ENCODE measurements at places on chromosomes 11 and 22.
A peak's percentile ranks its signal among the peaks of the same experiment; 100 is the strongest.

GRCh38 chr11:120867531-120867930 is 156.4 kb upstream of the TBCEL start:
- ATAC-seq, result no peak

GRCh38 chr22:33455036-33455435 is 396.9 kb upstream of the SYN3 start:
- no peak for ATAC-seq

DNA sequence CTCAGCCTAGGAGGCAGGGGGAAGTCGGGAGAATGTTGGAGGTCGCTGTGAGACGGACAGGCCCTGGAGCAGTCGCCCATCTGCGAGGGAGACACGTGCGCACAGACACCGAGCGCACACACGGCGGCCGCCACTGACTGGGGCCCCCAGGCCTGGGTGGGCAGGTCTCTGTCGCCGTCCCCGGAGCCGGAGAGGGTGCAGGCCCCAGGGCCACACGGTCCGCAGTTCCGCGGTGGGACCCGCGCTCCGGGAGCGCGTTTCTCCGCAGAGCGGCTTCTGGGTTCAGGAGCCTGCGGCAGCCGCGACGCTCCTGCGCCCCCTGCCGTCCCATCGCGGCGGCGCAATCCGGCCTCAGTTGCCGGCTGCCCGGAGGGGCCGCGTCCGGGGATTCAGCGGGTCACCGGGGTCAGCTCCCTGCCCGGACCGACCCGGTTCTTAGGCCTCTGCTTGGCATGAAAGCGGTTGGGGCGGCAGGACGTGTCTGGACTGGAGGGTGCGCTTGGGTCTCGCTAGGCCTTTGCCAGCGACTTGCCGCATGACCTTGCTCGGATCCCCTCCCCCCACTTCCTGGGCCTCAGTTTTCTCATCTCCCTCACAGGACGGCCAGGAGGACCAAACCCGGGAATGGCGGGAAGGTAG is 31.2 kb downstream of the PDE2A start:
- ATAC-seq, result peak; percentile 76

- ATAC-seq, result no peak
Measured at GRCh38 chr11:45809456-45810395, 4.8 kb downstream of the SLC35C1 start.

DNA sequence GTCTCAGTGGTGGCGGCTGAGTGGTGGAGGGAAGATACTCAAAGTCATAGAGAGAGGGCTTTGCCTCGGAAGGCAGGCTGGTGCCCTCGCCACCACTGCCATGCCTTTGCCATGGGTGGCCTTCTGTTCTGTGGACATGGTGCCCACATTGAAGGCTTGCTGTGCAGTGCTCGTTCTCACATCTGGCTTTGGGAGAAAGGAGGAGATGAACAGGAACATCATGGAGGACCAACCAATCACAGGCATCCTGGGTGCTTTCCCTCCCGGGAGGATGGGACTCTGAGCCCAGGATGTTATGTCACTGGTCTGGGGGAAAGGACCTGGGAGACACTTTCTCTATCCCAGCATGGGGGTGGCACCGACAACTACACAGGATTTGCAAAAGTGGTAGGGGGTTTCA is 82.3 kb upstream of the NARS2 start:
- ATAC-seq, result no peak

DNA sequence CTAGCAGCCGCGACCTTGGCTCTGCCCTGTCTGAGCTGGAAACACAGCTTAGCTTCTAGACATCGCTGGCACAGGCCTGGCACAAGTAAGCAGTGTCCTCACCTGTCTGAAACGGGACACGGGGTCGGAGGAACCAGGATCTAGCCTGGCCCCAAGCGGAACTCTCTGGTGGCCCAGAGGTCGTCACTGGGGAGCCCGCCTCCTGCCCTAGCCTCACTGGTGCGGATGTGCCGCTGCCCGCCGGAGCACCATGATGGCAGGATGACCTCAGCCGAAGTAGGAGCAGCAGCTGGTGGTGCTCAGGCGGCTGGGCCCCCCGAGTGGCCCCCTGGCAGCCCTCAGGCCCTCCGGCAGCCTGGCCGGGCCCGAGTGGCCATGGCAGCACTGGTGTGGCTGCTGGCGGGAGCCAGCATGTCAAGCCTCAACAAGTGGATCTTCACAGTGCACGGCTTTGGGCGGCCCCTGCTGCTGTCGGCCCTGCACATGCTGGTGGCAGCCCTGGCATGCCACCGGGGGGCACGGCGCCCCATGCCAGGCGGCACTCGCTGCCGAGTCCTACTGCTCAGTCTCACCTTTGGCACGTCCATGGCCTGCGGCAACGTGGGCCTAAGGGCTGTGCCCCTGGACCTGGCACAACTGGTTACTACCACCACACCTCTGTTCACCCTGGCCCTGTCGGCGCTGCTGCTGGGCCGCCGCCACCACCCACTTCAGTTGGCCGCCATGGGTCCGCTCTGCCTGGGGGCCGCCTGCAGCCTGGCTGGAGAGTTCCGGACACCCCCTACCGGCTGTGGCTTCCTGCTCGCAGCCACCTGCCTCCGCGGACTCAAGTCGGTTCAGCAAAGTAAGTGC is 871 bp downstream of the SLC35E4 start:
- no peak for ATAC-seq

DNA sequence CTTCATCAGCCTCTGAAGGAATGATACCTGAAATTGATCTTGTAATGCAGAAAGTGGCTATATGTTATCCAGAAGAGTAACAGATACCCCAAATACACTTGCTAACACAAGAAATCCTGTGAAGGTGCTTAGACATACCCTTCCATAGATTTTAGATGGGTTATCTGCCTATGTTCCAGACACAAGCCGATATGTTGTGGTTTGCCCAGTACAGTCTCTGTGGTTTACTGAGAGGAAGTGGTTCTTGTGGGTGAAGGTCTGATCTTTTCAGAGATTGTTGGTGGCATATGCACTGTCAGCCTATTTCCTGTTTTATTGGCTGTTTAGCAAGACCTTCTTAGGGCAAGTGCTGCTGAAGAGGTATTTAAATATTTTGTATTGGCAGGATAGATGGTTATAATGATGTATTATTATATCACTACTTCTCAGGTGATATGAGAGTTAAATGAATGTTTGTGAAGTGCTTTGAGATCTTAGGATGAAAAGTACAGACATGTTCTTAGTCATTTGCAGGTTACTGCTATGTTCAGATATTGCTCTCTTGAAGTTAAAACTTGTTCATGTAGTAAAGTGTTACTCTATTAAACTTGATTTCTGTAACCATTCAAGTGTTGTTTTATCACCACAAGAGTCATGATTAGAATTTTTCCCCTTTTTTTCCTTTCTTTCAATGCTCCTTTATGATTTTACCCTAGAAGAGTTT is 8.2 kb downstream of the ARHGEF12 start:
- peak; percentile 67 for ATAC-seq

- no peak for ATAC-seq
Measured at GRCh38 chr22:32444068-32444467, 20.2 kb downstream of the BPIFC start.

DNA sequence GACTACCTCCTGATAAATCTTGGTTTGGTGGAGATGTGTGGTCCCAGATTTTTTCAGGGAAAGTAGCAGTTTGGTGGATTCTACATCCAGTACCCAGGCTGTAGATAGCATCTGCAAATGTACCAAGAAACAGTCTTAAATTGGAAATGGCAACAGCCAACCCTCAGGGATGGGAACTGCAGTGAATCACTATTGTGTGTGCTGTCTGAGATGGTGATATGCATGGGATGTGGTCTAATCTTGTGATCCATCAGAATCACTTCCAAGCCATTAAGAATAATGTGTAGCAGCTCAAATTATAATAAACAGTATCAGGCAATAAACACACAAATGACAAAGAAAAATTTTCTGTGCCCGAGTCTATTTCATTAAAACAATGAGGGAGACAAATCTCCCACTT is 3.4 kb downstream of the OLFML1 start:
- ATAC-seq, result no peak

DNA sequence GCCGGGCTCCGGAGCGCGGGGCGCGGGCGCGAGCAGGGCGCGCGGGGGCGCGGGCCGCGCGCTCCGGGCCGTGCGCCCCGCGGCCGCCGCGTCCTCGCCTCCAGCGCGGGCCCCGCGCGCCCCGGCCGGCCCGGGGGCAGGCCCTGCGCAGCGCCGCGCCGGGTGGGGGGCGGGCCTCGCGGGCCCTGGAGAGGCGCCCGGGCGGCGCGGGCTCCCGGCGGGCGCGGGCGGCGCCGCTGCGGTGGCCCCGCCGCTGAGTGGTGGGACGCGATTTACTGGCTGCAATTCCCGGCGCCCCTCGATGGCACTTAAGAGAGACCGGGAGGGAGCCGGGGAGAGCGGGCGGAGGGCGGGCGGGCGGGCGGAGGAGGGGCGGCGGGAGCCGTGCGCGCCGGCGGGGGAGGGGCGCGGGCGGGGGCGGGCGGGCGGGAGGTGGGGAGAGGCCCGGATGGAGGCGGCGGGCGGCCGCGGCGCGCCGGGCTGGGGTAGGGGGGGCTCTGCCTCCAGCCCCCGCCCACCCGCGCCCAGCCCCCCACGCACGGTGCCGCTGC is 73.2 kb upstream of the TCF20 start:
- ATAC-seq, result peak; percentile 46

- ATAC-seq, result no peak
Measured at GRCh38 chr22:30607939-30608338, 965 bp downstream of the TCN2 start.

DNA sequence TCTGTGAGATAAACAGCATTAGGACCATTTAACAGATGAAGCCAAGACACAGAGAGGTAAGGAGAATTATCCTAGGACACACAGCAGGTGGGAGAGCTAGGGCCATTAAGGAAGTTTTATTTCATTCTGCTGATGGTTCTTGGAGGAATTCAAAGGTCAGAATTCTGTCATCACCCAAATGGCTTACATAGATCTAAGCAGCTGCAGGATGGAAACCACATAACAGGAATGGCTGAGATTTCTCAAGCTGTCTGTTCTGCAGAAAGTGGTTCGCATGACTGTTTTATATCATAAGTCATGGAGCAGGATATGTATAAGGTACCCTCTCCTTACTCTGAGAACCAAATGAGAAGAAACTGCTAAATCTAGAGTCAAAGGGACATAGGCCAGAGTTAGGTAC is 163.2 kb upstream of the NARS2 start:
- no peak for ATAC-seq

DNA sequence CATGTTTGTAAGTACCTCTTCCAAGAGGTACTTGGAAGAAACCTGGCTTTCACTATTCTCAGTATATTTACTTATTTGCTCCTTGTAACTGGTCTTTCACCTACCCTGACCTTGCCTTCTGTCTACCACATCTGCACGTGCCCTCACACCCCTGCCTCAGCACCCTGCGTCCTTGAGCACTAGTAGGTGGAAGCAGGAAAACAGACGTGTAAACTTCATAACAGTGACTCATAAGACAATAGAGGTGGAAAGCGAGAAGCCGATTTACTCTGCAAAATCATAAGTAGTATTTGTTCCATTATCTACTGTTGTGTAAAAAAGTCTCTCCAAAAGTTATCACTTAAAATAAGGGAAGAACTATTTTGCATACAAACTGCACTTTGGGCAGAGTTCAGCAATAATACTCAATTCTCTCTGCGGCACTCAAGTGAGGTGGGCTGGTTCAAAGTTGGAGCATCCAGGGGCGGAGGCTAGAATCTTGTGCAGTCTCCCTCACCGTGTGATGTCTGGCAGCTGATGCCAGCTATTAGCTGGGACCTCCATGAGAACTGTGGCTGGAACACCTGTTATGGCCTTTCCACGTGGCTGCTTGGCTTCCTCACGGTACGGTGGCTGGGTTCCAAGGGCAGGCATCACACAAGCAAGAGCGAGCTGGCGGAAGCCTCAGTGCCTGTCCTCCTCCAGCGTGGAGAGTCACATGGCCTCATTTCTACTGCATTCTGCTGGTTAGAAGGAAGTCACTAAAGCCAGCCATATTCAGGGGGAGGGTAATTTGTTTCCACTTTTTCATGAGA is 30.4 kb downstream of the PACS1 start:
- ATAC-seq, result peak; percentile 82

- no peak for ATAC-seq
Measured at GRCh38 chr11:27184458-27185312, 144.1 kb downstream of the BBOX1 start.

DNA sequence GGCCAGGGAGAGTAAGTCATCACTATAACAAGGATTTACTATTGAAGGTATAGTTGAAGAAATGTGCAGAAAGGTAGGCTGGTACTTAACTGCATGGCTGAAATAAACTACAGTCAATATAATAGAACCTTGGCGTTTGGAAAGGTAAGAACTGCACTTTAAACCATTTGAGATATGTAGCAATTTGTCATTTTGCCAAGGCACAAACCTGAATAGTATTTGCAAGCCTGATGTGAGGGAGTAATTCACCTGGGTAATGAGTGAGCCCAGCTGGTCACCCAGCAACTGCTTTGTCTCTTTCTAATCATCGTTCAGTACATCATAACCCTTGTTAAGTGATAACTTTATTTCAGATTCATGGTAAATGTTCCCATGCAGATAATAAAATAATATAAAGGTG is 62.3 kb upstream of the SCUBE2 start:
- no peak for ATAC-seq

- ATAC-seq, result no peak
Measured at GRCh38 chr22:50376085-50376651, 33.0 kb downstream of the PPP6R2 start.

GRCh38 chr11:9826390-9826789 is 162.5 kb downstream of the SWAP70 start:
- no peak for ATAC-seq

- no peak for ATAC-seq
Measured at GRCh38 chr11:58498464-58498863, 9.4 kb downstream of the OR5B21 start.

DNA sequence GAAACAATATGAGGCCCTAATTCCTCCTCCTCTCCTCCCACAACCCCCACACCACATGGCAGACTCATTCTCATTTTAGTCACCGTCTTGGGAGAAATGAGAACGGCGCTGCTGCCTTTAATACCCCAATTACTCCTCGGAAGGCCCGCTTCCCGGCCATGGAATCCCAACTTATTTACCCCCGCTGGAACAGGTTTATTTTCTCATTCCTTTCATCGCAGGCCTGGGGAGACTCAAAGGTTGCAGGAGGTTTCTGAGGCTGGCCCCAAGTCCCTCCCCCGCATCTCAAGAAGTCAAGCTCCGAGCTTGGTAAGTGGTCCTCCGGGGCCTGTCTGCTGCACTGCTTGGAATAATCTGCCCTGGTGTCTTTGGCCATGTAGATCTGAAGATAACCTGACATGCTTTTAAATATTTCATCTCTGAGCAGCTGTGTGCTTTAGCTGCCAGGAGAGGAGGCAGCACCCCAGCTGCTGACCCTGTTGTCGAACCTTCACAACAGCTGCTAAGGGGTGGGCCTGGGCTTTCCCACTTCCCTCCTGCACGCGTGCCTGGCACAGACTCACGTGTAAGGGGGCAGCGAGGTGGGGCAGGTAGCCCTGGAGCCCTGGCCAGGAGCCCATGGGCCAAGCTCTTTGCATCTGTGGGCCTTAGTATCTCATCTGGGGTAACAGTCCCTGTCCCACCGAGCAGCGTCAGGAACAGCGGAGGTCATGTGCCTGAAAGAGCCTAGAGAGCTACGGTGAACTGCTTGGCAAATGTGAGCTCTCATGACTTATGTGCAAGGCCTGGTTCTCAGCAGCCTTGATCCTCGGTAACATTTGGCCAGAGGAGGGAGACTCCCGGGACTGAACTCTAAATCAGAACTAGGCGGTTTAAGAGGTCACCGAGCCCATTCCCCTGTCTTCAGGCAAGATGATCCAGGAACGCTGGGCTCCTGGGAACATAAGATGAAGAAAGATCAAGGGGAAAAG is 164.6 kb downstream of the ST3GAL4 start:
- ATAC-seq, result no peak

Data from activated CD4-positive, CD25-positive, alpha-beta regulatory T cell treated with anti-CD3 and anti-CD28 coated beads, Interleukin-2, amount 50 U/mL, for 24 hours (primary cell).